Mammary epithelial cell (primary cell): ENCODE measurements at places on chromosomes 11 and 22.
A peak's percentile ranks its signal among the peaks of the same experiment; 100 is the strongest.

GRCh38 chr22:30662040-30662439 is 5.6 kb downstream of the DUSP18 start:
- DNase-seq = no peak

GRCh38 chr11:2452321-2453012 is 7.7 kb downstream of the KCNQ1 start:
- no peak for DNase-seq

DNA sequence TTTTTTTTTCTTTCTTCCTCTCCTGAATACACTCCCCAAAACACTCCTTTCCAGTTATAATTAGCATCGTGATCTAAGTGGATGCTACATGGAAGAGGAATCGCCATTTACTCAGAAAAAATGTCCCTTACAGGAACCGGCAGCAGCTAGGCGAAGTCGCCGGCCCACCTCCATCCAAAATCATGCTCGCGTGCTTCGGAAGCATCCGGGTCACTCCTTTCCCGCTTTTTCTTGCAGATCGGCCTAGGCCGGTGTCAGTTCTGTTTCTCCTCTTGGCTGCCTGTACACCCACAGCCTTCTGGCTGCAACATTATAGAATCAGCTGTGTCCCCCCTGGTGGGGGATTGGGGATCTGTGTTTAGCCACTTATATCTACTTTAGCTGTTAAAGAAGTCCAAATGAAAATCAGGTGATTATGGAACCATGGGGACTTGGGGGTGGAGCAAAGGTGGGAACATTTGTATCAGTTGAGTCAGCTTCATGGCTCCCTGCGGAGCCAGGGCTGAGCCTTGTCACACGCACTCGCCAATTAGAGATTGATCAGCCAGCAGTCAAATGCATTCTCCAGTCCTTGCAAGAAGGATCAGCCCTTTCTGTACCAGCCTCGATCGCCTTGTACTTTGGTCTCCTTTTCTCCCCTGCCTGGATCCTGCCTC is 36.3 kb downstream of the ASRGL1 start:
- DNase-seq = no peak

- DNase-seq = no peak
Measured at GRCh38 chr22:50531962-50532674, 2.3 kb upstream of the TYMP start.

- no peak for DNase-seq
Measured at GRCh38 chr11:72411623-72412419, 22.5 kb downstream of the CLPB start.

DNA sequence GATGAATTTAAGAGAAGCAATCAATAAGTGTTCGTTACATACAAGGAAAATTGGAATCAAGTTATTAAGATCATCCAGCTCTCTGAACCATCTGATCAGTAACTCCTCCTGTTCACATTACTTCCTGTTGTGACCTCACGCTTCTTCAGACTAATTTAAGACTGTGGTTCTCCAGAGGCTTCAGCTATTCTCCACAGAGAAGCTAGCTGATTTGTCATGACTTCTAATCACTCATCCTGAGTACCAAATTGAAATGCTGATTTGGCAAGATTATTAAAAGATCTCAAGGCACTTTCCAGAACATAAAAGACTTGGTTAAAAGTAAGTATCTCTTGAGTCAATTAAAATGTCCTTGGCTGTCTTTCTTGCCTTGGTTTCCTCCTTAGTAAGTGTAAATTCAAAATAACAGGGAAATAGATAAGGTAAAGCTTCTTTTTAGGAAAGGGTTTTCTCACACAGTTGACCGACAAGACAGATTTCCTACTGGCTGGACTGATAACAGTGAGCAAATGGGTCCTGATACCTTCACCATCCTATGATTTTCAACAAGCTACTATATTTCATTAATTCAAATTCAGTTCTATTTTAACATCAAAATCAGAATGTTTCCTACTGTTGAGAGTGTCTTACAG is 38.5 kb downstream of the GAB2 start:
- no peak for DNase-seq

- no peak for DNase-seq
Measured at GRCh38 chr11:44326615-44327475, 16.9 kb upstream of the ALX4 start.

DNA sequence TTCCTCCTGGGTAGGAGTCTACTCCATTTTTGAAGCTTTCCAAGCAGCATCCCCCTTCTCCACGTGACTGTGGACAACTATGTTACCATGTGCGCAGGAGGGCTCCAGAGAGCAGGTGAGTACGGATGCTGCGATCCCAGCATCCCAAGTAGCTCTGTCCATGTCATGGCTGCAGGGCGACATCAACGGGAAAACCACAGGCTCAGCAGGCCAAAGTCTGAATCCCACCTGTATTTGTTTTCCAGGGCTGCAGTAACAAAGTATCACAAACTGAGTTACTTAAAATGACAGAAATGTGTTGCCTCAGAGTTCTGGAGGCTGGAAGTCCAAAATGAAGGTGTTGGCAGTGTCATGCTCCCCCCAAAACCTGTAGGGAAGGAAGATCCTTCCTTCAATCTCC is 40.3 kb downstream of the MCHR1 start:
- no peak for DNase-seq

- peak; percentile 28 for DNase-seq
Measured at GRCh38 chr11:27532652-27533325, 26.2 kb upstream of the LIN7C start.

DNA sequence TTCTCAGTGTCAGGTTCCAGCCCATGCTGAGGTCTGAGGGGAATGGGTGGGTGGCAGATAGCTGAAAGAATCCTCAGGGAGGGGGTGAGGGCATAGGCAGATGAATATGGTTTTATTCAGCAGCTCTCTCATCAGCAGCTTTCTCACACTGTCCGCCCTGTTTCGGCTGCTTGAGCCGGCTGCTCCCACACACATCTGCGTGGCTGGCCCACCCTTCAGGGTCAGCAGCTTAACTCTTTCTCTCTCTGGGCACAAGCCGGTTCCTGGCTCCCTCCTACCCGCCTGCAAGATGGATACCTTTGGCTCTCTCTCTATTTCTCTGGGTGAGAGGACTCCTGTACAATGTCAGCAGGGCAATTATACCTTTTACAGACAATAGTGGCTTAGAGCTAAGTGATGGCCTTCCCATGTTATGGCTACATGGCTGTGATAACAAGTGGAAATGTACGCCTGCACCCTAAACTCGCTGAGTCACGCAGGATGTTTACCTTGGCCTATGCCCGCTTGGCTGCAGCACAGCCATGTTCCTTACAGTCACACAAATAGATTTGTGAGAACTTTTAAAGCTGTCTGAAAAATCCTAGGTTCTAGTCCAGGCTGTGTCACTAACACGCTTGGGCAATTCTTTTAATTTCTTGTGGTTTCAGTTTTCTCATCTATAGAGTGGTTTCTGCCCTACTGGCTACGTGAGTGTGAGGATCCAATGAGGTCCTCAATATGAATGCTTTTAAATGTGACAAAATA is 4.1 kb downstream of the MMP20 start:
- DNase-seq = no peak

- DNase-seq = no peak
Measured at GRCh38 chr11:35241083-35241482, 102.1 kb downstream of the CD44 start.

DNA sequence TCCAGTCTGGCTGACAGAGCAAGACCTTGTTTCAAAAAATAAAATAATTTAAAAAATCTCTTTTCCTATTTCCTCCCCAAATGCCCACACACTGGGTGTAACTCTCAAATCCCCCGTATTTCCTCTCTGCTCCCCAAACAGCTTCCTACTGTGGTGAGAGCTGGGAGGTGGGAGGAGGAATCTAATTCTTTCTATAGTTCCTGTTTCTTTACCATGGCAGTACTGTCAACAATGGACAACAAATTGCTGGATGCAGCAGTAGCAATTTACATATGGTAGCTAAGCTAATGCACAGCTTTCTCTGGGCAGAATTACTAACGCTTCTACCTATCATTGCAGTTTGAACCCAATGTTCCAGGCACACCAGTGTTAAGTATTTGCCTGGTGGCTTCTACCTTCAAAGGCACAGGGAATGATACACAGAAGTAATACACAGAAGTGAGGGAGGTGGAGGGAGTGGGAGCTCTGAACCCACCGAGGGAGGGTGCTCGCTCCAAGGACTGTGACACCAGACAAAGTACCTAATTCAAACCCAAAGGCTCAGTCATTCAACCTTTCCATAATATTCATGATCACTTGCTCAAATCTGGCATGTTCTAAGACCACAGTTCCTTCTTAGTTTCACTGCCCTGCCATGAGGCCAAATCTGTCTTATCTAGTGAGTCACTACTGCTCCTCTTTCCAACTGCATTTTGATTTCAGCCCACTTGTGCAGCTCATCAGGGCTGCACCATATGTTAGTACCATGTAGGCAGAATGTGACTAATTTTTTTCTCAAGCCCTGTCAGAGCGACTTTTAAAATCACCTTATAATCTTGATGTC is 37.9 kb downstream of the CELF1 start:
- DNase-seq = peak; percentile 65
